ENCODE measurements at places on chromosomes 6 and 20. TPM values are rescaled to one million over a fixed set of nuclear protein-coding genes. Genes with fewer than 3 reads are reported as not detected.

- DNase-seq, result no peak
Measured at GRCh38 chr6:134658596-134658995, 291.3 kb downstream of the ALDH8A1 start.

DNA sequence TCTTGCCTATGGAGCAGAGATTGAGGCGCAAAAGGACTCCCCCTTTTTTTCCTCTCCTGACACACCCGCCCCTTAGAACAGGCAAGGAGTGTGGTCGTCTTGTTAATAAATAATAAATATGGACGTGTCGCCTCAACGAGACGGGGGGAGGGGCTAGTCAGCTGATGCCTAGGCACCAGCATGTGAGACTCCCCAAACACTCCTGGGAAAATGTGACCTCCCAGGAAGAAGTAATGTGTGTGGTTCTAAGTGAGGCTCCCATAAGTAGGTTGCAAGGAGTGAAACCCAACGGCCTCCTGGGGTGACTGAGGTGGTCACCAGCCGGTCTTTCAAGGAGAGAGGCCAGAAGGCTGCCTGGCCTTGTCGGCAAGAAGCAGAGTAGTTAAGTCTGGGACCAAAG, 1.1 kb upstream of the FAXC start:
- DNase-seq, result no peak

DNA sequence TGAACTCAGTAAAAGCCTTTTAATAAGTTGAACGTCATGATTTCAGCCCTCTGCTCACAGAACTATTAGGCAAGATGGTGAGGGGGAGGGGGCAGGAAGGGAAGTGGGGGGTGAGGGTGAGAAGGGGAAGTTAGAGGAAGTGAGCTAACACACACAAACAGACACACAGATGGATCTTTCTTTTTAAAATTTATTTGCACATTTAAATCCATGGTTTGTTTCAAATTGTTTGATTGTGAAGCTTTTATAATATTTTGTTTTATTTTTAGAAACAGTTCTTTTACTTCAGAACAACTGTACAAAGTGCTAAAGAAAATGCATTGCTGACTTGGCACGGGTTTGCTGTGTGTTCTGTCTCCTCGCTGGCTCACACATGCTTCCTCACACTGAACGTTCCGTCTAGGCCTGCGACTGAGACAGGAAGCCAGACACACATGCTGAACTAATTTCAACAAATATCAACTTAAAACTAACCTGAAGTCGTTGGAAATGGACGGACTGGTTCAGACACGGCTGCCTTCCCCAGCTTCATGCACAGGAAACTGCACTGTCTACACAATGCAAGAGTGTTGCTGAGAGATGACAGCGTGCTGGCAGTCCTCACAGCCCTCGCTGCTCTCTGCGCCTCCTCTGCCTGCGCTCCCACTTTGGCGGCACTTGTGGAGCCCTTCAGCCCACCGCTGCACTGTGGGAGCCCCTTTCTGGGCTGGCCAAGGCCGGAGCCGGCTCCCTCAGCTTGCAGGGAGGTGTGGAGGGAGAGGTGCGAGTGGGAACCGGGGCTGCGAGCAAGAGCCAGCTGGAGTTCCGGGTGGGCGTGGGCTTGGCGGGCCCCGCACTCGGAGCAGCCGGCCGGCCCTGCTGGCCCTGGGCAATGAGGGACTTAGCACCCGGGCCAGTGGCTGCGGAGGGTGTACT, 8.1 kb upstream of the ZBP1 start:
- DNase-seq, result peak; percentile 46

GRCh38 chr6:12152023-12152970, 137.9 kb upstream of the EDN1 start:
- DNase-seq, result no peak

- DNase-seq, result no peak
Measured at GRCh38 chr20:8740265-8740664, 328.6 kb upstream of the PLCB4 start.

DNA sequence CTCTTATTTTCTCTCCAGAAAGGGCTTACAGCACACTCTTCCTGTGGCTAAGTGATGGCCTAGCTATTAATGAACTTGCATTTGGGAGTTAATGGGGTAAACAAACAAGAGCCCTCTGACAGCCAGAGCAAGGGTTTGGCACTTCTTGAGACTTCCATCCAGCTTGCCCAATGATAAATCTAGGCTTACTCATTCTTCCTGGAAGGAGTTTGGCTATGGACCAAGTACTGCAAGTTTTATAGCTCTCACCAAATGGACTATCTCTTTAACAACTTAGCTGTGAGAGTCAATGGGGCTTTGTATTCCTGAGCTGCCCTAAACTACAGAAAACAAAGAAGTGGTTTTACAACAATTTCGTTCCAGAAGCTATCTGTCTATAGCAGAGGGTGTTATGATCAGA, 16.7 kb upstream of the PI3 start:
- DNase-seq, result no peak

DNA sequence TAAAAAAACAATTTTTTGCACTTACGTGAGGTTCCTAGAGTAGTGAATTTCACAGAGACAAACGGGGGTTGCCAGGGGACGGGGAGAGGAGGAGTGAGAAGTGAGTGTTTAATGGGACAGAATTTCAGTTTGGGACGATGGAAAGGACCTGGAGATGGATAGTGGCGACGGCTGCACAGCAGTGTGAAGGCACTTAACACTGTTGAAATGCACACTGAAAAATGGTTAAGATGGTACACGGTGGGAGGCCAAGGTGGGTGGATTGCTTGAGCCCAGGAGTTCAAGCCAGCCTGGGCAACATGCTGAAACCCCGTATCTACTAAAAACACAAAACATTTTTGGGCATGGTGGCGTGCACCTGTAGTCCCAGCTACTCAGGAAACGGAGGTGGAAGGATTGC, 31.4 kb downstream of the RPP40 start:
- DNase-seq, result no peak

DNA sequence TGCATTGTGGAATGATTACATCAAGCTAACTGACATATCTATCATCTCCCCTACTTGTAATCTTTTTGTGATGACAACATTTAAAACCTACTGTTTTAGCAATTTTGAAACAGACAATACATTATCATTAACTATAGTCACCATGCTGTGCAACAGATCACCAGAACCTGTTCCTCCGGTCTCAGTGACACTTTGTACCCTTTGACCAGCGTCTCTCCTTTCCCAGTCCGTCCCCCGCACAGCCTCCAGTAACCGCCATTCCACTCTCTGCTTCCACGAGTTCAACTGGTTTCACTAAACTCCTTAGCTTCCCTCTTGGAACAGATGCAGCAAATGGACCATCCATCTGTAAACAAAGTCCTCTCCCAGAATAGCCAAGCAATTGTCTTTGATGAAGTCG, 21.8 kb downstream of the LRP11 start:
- no peak for DNase-seq

GRCh38 chr20:50446351-50447101, 63.7 kb upstream of the PTPN1 start:
- DNase-seq, result no peak

DNA sequence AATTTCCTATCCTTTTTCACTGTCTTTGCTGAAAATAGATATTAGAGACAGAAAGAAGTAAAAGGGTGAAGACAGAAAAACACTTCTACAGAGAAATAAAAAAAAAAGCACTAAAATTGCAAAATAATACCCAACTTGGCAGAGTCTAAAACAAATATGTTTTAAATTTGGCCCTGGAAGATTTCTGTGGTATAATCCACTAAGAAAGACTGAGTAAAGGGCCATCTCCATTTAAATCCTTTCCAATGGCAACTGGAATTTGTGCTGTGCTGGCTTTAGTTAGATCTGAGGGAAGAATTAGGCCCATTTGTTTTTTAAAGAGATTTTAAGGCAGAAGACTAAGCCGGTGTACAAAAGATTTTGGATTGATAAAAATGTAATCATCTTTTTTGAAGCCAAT, 321.2 kb downstream of the GJA1 start:
- no peak for DNase-seq

DNA sequence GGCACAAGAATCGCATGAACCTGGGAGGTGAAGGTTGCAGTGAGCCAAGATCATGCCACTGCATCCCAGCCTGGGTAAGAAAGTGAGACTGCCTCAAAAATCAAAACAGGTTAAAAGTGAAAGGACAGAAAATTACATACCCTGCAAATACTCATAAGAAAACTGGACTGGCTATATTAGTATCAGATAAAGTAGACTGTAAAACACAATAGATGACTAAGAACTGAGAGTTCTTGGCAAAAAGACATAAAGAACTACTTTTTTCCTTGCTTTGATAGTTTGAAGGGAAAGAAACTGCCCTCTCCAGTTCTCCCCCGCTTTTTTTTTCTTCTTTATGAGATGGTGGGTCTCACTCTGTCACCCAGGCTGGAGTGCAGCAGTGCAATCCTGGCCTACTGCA, 17.0 kb downstream of the SNX3 start:
- no peak for DNase-seq

DNA sequence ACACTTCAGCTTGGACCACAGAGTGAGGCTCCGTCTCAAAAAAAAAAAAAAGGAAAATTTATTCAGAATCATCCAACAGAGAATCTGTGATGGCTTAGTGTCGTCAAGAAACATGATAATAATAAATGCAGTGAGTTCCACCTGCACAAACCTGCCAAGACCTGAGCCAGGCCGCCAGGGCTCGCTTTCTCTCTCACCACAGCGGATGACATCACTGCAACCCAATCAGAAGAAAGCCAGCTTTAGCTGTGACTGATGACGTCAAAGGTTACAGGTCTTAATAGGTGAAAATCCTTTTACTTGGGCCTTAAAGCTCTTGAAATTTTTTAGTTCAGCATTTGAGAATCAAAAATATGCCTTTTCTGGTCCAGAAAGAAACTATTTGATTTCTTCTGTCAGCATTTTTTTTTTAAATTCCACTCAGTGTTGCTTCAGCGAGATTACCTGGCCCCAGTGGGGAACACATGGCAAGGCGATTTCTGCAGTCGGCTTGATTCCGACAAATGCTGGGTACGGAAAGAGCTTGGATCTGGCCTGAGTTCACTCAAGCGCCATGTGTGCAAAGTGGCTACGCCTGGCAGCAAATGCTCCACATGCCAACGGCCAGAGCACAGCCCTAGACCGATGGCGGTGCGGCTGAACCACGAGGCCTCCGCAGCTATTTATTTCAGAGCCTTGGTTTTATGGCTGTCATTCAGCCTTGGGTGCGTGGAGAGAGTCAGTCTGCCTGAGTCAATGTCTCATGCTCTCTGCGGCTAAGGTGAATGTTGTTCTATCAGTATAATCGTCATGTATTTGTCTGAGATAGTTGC, 105.7 kb upstream of the QKI start:
- peak; percentile 67 for DNase-seq

DNA sequence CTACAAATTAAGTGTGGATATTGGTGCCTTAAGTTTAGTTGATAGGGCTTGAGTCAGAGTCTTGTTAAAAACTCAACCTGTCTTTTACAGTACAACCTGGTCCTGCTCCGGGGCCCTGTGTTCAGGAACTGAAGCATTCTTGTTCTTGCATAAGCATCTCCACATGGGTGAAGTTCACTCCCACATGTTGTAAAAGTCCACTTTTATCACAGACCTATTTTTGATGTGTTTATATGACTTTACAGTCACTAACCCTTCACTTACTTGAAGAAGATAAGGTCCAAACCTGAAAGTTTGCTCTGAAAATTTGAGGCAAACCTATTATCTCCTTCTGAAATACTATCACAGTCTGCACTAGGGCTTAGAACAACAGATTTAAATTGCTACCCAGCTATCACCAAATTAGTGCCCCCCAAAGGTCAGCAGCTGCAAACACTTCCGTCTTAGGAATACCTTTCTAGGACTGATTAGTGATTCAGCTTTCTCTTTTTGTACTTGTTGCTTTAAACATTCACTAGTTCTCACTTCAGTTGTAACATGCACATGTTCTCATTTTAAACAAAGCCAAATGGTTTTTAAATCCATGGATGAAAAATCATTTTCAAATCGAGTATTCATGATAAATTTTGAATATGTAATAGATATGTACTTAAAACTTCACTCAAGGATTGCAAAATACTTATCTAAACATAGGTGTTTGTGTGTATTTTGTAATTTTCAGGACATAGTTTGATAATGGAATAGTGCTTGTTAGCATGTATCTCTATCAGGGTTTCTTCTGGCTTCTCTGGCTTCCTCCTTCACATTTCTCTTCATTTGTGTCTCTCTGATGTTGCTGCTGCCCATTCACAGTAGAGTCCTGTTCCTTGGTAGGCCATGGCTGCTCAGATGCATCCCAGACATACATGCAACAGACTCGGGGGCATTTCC, 469.8 kb upstream of the SOX4 start:
- DNase-seq, result no peak

- peak; percentile 24 for DNase-seq
Measured at GRCh38 chr20:13800728-13801134, 15.9 kb downstream of the NDUFAF5 start.

- DNase-seq, result no peak
Measured at GRCh38 chr6:132865364-132865763, 51.0 kb downstream of the RPS12 start.

DNA sequence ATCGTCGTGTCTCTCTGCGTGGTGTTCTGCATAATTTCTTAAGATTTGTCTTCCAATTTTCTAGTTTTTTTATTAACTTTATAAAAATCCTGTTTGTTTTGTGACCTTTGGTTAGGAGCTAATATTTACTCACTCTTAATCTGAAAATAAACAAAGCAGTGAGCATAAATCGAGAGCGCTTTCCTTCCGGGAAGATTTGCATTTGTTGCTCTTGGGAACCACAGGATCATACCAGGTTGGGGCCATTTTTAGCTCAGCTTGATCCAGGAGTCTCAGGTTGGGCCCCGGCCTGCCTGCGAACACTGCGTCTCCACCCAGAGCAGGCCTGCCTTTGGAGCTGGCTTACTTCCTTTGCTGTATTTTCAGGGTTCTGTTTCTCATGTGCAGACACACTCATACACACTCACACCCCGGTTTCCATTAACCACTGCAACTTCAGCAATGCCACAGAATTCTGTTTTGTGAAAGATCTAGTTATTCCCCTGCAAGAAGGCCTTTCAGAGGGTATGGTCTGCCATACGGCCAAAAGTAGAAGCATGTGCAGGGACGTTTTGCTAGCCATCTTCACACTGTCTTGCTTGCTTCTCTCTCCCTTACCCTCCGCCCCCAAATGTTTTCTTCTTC, 17.3 kb downstream of the BPHL start:
- no peak for DNase-seq

DNA sequence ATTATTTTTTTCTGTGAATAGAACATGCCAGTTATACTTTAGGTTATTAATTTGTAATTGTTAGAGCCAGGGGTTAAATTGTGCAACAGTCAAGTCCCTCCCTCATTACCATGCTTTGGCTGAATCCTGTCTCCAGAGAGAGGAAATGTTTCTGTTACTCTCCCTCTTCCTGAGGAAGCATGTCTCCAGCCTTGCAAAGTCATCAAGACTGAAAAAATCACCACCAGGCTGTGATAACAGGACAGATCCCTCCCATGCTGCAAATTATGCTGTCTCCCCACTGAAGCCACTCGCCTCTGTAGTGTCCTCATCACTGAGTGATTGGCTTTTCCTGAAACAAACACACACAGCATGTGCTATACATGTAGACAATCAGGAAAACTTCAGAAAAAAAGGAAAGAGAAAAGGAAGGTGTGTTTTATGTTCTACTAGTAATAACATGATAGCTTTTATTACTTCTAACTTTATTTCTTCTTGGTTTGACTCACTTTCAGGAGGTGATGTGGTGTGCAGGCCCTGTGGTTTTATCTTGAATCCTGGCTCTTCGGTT, 290.0 kb upstream of the JAG1 start:
- no peak for DNase-seq

Gene RAET1G
- 0.86 TPM for total RNA-seq

Gene SNTA1
- total RNA-seq, result 3.2 TPM

Gene STMND1
- total RNA-seq, result 0.29 TPM

Gene RPS18
- total RNA-seq, result 5,669 TPM

Gene CPNE1
- total RNA-seq, result 64.5 TPM

Gene GRIK2
- not detected for total RNA-seq

Gene PLCB1
- 2.3 TPM for total RNA-seq

Gene ITPR3
- total RNA-seq, result 10.4 TPM

Gene LY6G5C
- 1.8 TPM for total RNA-seq

Gene GSTA3
- total RNA-seq, result not detected
